Endodermal cell (in vitro differentiated cells): ENCODE measurements at places on chromosomes 6 and 20. TPM values are rescaled to one million over a fixed set of nuclear protein-coding genes. Genes with fewer than 3 reads are reported as not detected.

Gene KCNG1
- total RNA-seq, result 84.4 and 106 TPM in 2 replicates

Gene AIF1
- 0.70 and 1.6 TPM in 2 replicates for total RNA-seq

Gene INSM1
- total RNA-seq, result 0.27 and 0.35 TPM in 2 replicates

Gene KDM1B
- total RNA-seq, result 9.3 and 9.4 TPM in 2 replicates

Gene PRDM13
- 0.07 and 0.09 TPM in 2 replicates for total RNA-seq

Gene IPCEF1
- total RNA-seq, result 1.6 to 2.7 TPM (median 2.2 TPM) in 3 replicates

Gene GPR63
- 5.0 to 9.3 TPM (median 8.5 TPM) in 3 replicates for total RNA-seq

Gene CTAGE9
- not detected in 2 replicates for total RNA-seq

GRCh38 chr20:33653900-33654596 lies 8.1 kb upstream of the C20orf144 start:
- peak; percentile 77 for DNase-seq

- no peak for DNase-seq
These were observed 505 bp downstream of the SNAI1 start for GRCh38 chr20:49983123-49983847.

DNA sequence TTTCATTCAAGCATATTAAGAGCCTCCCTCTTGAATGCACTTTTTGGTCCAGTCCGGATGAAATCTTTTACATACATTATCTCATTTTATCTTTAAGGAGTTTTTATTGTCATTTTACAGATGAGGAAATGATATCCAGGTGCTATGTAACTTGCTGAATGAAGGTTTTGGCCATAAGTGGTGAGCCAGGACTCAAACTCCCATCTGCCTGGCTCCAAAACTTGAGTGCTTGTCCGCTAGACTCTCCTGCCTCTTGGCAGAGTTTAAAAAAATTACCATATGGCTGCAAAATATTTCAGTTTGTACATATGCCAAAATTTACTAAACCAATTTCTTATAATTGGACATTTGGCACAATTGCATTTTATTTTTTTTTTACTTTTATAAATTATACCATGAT lies 12.2 kb downstream of the PDRG1 start:
- no peak for DNase-seq

DNA sequence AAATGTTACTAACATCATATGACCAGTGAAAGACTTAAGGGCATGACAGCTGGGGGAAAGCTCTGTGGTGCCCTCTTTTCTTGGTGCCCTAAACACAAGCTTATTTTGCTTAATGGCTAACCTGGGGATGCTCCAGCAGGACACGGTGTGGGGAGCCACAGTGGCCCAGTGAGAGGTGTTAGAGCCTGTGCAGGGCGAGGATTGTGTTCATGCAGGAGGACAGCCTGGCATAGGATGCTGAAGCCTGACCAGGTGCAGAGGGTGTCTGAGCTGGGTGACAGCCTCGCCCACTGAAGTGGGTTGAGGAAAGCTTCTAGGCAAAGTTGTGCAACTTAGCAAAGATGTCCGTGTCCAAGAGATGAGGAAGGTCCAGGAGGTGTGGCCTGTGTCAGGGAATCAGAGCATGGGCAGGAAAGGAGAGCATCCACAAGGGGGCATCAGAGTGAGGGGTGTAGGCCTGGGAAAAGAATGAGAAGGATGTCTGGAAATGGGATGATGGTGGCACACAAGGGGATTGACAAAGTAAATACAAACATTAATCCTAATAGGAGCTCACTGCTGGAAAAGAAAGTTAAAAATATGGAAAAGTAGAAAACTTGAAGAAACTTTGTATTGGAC lies 33.9 kb downstream of the SLC17A4 start:
- peak; percentile 91 for DNase-seq

GRCh38 chr6:27836783-27837624 lies 75.2 kb downstream of the OR2B2 start:
- peak; percentile 80 for DNase-seq

GRCh38 chr6:33672808-33673207 lies 38.7 kb downstream of the UQCC2 start:
- DNase-seq, result peak; percentile 88

- DNase-seq, result no peak
These were observed 66.7 kb upstream of the NFATC2 start for GRCh38 chr20:51609251-51609650.
